ENCODE measurements at places on chromosomes 5 and 9.

DNA sequence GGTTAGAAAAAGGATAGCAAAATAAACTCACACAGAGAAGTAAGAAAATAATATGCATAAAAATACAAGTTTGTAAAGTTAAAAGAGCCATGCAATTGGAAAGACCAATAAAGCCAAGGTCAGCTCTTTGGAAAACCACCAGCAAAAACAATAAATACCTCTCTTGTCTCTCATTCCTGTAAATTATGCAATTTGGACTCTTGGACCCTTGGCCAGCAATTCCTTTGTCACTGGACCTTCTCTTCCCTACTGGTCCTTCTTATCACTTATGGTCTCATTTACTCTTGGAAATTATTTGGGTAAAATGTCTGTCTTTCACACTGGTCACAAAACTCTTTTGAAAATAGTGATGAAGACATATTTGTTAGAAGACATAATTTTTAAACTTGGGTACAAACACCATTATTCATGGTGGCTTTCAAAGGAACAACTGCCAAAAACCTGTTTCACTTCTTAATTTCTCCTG, 379.5 kb downstream of the TMEM232 start:
- no peak for DNase-seq

- no peak for DNase-seq
Measured at GRCh38 chr5:116076496-116076895, 8.3 kb upstream of the COMMD10 start.

DNA sequence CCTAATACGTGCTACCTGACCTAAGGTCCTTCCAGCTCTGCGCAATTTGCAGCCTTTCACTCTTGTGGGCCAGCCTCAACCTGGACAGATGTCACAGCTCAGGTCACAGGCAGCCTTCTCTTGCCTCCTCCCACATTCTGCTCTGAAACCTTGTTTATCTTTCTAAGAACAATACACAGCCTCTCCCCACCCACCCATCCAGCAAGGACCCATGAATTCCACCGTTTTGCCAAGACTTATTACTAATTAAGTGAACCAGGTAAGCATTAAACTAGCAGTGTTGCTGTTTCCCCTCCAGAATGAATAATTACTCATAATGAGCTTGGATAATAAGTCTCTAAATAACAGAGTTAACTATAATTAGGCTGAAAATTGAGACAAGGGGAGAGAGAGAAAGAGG, 11.0 kb downstream of the FABP6 start:
- DNase-seq, result no peak

DNA sequence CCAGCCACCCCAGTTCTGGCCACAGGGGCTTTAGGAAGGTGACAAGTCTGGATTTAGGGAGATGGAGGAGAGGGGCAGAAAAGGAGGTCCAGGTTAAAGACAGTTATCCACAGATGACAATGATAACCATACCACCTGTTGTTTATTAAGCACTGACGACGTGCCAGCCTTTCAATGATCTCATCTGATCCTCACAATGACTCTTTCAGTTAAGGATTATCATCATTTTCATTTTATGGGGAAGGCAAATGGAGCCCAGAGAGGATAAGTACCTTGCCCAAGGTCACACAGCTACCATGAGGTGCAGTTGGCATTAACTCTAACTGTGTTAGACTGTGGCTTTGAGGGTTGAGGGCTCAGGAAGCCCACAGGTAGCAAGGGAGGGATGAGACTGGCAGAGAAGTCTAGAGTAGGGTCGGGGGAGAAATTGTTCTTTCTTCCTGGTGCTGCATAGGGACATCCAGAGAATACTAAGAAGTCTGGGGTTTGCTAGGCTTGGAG, 21.5 kb upstream of the JADE2 start:
- no peak for DNase-seq

DNA sequence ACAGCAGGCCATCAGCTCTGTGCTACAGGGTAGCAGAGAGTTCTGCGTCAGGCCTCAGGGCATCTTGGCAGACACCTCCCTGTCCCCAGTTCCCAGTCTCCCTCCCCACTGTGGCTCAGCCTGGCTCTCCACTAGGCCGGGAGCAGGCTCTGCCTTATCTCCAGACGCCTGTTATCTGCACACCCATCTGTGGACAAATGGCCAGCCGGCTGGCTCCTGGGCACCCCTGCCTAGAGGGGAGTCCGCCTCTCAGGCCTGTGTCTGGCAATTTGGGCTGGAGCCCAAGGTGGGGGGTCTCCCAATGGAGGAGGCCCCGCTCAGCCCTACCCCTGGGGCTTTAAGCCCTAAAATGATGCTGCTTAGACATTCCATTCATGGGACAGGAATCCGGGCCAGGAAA, 39.2 kb upstream of the HAND1 start:
- DNase-seq, result no peak

DNA sequence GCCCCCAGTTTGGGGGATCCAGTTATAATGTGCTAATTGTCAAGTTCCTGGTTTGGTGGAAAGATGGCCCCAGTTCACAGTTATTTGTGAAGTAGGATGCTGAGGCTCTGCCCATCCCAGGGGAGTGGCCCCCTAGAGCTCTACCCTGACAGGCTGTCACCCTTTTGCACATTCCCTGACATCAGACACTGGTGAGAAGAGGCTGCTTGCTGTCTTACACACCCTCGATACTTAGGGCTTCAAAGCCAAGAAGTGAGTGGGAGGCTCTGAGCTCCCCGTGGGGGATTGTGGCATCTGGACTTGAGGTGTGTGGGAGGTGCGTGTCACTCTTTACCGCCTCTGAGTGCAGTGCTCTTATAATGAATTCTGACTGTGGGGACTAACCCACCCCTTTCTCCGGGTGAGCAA, 168.5 kb downstream of the DOCK2 start:
- DNase-seq, result peak; percentile 3

GRCh38 chr5:172775326-172776234, 4.6 kb upstream of the DUSP1 start:
- DNase-seq, result no peak

DNA sequence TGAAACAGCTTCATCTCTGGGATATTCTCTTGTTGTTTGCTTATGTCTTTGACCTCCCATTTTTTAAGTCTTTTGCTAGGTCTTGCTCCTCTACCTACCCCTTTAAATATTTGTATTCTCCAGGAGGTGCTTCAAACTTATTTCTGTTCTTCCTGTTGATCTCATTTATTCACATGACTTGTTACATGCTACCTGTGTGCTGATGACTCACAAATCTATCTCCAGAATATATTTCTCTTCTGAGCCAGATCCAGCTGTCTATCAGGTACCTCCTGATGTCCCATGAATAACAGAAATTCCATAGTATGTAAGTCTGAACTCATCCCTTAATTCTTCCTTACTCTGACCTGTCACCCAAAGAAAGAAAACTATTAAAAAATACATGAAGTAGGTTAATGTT, 11.0 kb downstream of the NIPBL start:
- no peak for DNase-seq

DNA sequence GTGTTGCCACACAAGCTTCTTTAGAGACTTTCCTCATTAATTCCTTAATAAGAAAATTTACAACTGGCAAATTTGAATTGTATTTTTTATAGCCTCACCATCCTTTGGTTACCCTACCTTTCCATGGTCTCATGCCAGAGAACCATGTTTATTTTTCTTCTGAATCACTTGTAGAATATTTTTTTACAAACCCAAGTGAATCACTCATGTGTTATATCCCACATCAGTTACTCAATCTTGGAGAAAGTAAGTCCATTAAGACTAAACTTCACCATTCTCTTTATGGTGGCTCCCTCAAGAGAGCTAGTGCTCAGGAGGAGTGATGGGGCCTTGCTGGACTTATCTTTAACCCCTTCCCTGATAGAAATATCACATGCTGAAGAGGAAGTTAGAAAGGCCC, 128.9 kb downstream of the SUSD1 start:
- DNase-seq, result no peak

DNA sequence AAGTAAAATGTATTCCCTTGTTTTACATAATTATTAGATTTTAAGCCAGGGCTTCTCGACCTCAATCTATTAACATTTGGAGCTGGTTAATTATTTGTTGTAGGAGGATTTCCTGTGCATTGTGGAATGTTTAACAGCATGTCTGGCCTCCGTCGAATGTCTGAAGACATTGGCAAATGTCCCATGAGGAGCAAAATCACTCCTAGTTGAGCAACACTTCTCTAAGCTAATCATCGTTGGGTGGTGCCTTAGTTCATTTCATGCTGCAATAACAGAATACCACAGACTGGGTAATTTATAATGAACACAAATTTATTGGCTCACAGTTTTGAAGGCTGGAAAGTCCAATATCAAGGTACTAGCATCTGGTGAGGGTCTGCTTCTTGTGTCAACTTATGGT, 13.4 kb upstream of the VPS13A start:
- no peak for DNase-seq

DNA sequence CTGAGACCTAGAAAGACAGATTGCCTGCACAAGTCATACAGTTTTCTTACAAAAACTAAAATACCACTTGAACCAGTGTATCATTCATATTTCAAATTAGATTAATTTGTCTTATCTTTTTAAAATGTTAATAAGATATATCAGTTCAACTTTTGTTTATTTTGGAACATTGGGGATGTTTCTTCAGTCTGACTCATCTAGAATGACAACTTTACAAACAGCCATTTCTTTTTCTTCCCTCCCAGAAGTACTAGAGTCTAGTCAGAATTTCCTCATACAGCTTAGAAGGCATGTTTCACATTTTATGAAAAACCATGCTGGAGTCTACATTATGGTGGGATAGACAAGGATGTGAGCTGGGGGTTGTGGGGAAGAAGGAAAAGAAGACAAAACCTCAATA, 262.5 kb downstream of the NFIB start:
- DNase-seq, result no peak

DNA sequence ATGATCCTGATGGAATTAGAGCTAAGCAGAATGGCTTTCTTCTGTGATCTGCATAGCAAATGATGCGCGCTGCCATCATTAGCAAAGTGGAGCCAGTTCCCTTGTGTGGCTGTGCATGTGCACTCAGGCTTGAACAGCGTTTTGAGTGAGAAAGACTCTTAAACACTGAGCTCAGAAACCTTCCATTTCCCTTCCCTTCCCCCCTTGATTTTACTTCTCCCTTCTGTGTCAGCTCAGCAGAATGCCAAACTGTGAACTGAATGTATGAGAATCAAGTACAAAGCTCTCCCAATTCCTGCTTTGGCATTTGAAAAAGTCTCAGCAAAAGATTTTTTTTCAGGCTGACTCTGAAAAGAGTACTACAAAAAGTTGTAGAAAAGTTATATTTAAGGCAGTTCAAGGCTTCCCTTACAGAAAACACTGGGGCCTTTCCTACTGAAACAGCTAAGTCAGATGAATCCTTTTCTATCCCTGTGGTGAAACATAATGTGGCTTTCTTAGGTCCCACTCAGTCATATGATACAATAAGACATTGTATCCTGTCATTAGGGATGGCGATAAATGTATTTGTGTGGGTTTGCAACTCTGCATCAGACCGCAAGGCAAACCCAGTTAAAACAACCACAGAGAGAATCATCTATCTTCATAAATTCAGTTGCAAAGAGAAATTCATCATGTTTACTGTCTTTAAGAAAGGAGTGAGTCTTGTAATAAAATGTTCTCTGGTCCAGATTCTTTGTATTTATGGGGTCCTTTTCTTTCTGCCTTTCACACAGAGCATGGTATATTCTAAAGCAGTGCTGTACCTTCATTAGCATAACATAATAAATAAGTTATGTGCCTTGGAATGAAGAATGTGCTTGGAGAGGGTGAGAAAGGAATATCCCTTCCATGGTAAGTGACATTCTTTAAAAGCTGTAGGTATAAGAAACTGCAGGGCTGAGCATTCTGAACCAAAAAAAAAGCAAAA, 222.6 kb downstream of the CAAP1 start:
- no peak for DNase-seq

- DNase-seq, result peak; percentile 77
Measured at GRCh38 chr9:131739959-131740648, at the start of gene RAPGEF1. Gene RAPGEF1, minus strand, starts transcription at chr9:131740076. Its CDS starts 246 bp downstream, at chr9:131739830.

DNA sequence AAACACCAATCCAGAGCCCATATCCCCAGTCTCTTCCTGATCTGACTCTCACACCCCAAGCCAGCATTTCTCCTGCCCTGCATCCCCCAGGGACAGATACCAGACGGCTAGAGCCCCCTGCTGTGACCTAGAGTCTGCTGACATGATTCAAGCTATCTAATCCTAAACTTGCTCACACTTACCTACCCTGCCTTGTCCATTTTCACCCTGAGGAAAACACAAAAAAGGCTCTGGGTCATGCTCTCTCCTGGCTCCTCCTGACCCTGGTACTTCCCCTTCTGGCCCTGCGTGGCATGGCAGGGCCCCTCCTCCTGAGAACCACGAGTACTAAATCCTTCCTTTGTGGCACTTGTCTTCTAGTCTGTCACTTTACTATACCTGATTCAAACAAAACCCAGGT, 2.8 kb upstream of the ARRDC1 start:
- no peak for DNase-seq

GRCh38 chr9:100377015-100377414, 24.3 kb upstream of the TEX10 start:
- no peak for DNase-seq

GRCh38 chr9:98565152-98566135, 143.3 kb downstream of the GABBR2 start:
- DNase-seq, result no peak

DNA sequence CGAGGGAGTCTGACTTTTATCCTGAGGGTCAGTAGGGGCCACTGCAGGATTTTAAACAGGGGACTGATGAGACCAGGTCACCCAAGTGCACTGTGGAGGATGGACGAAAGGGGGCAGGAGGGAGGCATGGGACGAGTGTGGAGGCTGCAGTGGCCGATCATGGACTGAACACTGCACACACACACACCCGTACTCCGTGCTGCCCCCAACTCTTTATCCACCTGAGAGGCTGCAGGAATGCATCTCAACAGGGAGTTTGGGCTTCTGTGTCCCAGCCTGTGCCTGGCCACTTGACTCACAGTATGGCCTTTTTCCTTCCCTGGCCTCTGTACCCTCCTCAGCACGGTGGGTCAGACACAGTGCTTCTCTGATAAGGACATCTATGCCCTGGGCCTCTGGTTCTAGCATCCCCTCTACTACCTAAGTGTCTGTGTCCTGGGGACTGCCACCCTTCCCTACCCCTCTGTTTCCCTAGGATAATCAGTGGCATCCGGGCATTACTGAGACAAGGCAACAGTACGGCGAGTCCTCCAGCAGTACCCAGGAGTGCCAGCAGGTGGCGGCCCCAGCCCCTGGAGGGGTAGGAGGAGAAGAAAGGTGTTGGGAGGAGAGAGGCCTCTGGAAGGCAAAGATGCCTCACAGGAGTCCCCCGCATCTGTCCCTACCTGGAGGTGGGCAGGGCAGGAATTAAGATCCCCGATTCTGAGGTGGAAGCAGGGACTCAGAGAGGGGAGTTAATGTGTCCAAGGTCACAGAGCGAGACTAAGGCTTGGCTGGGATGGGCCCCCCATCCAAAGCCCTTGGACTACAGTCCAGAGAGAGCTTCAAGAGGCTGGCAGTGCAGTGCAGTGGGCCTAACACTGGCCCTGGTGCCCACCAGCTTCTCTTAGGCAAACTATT, 5.1 kb upstream of the CDX1 start:
- DNase-seq, result peak; percentile 57

GRCh38 chr5:112996830-112997374, 20.3 kb downstream of the DCP2 start:
- no peak for DNase-seq

- DNase-seq, result peak; percentile 24
Measured at GRCh38 chr9:100427366-100428263, 672 bp downstream of the MSANTD3 start.

GRCh38 chr9:2837915-2838314, 6.0 kb downstream of the PUM3 start:
- DNase-seq, result no peak
